Large intestine (tissue), 12 donors: ENCODE measurements at places on chromosomes 5 and 9.

- no peak for DNase-seq
Measured at GRCh38 chr5:99955962-99956361, 579.2 kb upstream of the FAM174A start.

DNA sequence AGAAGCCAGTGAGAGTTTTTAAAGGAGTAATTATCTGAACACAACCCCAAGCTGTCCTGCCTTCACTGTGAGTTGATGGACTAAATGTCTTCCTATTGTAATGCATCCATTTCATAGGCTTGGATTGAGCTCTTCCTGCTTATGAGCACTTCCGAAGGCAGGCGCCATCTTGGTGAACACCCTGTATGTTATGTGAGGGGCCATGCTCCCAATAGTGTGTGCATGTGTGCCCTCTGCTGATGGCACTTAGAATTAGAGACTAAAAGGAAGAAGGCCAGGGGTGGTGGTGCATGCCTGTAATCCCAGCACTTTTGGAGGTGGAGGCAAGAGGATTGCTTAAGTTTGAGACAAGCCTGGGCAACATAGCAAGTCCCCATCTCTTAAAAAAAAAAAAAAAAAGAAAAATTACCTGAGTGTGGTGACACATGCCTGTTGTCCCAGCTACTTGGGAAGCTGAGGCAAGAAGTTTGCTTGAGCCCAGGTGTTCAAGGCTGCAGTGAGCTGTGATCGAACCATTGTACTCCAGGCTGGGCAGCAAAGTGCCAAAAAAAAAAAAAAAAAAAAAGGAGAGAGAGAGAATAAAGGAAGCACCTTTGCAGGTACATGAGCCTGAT is 65.0 kb downstream of the C9orf152 start:
- no peak for DNase-seq

DNA sequence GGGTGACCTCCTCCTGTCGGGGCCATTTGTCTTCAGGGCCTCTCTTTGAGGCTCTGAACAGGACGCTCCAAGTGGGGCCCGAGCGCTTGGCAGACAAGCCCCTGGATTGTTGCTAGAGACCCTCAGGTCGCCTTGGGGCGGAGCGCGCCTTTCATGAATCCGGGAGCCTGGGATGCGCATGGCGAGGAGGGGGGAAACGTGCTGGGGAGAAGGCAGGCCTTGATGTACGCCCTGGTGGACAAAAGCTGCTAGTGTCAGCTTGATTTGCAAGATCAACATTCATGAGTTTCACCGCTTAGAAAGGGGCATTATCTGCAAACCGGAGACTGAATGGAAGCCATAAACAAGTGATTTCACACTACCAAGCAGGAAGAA is 226.3 kb downstream of the SMARCA2 start:
- peak; percentile 44 for DNase-seq

GRCh38 chr5:89090037-89090436 is 207.1 kb upstream of the MEF2C start:
- no peak for DNase-seq

GRCh38 chr9:77679088-77679487 is 31.0 kb upstream of the GNA14 start:
- DNase-seq, result no peak

DNA sequence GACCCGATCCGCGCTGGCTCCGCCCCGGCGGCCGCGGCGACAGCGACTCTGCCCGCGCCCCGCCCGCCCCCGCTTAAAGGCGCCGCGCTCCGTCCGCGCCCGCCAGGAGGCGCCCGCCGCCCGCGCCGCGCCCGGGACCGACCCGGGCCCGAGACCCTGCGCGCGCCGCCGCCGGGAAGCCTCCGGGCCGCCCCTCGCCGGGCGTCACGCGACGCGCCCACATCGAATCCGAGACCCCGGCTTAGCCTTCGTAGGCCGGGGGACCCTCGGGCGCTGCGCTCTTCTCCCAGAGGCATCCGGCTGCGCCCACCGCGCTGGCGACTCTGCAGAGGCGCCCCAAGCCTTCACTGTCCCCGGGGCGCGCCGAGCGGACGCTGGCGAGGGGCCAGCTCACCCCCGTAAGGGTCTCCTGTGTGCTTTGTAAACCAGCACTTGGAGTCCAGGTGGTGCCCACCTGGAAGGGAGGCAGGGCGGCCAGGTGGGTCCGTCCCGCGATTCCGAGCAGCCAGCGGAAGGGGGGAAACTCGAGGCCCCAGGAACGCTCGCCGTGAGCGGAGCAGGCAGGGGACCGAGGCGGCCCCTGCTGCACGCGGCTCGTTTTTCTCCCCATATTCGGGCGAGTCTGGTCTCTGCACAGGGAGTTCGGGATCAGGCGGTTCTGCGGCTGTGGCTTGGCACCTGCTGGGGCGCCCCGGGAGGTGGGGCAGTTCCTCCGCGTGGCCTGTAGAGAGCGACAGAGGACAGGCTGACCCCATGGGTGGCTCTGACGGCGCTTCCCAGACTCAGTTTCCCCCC is 423 bp upstream of the ABCA2 start:
- DNase-seq, result peak; percentile 75

DNA sequence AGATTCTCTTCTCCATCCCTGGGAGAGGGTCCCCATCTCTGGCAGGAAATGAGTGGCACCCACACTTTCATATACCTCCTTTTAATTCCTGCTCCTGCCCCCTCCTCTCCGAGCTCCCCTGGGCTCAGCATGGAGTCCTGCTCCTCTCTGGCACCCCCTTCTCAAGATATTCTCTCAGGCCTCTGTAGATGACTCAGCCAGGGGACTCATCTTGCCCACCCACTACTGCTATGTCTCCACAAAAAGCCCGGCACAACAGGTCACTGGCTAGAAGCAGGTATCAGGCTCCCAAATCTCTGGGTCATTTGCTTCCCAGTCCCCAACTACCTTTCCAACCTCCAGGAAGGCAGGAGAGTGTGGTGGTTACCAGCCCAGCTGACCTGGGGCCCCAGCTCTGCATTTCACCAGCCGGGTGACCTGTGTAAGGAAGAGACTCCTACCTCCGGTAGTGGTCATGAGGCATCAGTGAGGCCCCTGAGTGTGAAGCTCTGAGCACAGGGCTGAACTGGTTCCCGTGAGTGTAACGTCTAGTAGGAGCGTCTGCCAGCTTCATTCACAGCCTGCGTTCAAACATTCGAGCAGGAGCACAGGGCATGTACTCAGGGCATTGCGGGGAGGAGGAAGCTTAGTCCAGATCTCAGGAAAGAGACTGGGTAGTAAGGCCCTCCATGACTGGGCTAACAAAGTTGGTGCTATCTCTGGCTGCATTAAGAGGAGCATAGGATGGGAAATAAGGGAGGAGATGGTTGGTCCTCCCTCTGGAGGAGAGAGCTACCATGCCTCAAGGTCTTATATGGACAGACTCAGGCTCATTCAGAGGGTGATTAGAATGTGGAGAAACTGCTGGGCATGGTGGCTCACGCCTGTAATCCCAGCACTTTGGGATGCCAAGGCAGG is 63.7 kb downstream of the LMX1B start:
- no peak for DNase-seq

DNA sequence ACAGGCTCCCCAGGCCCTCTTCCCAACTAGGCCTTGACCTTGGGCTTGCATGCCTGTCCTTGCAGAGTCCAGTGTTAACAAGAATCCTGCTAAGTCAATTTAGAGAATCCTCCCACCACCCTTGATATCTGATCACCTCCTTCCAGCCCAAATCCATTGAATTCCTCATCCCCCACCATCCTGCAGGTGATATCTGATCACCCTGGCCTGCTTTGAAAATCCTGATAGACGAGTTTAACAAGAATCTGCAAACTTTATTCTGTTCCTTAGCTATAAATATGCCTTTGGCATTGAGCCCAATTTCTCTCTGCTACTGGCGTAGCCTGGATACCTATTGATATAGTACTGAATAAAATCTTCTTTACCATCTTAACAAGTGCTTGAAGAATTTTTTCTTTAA is 125.5 kb downstream of the DIRAS2 start:
- DNase-seq, result no peak

DNA sequence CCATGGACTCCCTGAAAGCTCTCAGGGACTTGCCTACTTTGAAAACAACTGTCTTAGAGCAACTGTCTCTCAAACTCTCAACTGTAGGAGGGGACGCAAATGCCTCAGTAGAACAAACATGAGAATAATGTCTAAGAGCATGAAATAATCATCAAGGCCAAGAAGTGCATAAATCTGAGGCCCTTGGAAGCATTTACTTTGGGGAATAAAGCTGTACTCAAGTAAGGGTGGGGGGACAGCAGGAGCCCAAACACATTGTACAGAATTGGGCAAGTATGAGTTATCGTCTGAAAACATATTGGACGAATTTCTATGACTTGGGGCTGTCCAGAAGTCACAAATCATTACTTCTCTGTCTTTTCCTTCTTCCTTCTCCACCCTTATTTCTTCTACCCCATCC is 96.3 kb upstream of the HMHB1 start:
- no peak for DNase-seq

DNA sequence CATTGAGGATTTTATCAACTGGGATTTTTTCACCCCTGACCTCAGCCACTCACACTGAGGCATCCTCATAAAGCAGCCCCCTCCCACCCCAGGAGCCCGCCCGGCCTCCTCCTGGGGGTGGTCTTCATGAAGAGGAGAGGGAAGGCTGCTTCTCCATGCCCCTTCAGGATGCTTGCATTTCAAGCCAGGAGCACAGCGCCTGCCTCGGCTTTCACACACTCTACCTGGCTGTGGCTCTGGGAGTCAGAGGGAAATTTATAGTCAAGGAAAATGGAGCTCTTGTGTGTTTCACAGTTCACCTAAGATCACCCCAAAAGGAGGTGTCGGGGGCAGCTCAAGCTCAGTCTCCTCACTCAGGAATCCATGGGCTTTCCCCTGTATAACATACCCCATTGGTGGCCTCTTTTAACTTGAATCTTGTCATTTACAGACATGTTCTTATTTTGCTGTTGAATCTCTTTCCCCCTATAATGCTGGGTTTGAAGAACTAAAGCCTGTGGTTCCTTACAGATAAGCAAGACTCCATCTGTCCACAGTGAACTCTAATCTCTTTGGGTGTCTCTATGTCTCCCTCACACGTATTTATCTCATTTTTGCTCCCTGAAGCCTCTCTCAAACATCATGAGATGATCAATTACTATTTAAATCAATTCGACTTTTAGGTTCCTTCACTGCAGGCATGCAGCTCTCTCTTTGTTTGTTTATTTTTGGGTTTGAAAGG is 22.6 kb upstream of the IQGAP2 start:
- DNase-seq, result no peak

DNA sequence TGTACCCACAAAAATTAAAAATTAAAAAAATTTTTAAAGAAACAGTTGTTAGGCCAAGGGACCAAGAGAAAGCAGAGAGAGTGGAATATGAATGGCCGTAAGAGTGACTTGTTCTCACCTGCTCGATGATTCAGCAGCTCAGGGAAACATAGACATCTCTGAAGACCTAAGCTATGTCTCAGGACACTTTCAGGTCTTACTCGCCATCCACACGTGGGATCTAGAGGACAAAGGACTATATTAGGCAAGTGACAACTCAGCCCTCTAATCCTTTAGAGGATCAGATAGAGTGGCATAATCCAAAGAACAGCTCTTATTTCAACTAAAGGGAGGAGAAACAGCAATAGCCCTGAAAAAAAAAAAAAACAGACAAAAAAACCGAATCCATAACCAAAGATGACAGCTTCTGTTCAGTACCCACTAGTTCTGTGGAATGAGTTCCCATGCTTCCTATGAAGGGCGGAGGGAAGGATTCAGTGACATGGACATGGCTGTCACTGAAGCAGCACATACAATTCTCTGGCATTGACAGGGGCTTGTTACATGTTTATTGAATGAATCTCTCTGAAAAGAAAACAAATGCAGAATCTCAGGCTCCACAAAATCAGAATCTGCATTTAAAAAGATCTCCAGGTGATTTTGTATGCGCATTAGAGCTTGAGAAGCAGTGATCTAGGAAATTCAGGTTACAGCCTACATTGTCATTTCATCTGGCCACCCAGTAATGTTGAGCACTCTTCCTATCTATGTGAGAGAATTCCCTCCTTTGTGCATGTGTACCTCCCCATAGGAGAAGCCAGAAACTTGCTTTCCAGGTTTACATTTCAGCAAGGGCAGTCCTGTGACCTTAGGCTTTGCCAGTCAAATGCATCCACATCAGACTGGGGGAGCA is 96.0 kb downstream of the KIAA1958 start:
- DNase-seq, result no peak

- DNase-seq, result no peak
Measured at GRCh38 chr5:36928947-36929346, 52.4 kb downstream of the NIPBL start.

- peak; percentile 80 for DNase-seq
Measured at GRCh38 chr5:176400382-176401156, 12.0 kb downstream of the HIGD2A start.

DNA sequence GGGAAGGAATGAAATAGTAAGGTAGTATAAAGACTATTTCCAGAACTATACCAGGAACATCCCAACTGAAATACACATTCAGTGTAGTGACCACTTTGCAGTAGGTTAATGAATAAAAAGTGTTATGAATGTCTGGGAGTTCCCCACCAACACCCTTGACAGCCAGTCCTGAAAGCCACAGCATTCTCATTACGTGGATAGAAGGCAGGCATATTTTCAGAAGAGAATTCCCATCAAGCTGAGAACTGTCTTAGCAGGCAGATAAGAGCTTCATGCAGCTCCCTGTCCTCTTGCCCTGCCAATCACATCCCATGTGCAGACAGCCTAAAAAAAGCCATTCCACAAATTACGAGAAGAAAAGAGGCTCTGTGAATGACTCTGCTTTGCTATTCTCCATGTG is 695.0 kb downstream of the DTWD2 start:
- peak; percentile 2 for DNase-seq

- DNase-seq, result no peak
Measured at GRCh38 chr5:106865279-106865678, 805.5 kb downstream of the EFNA5 start.

- no peak for DNase-seq
Measured at GRCh38 chr5:17367256-17367840, 130.7 kb upstream of the TAF11L2 start.

DNA sequence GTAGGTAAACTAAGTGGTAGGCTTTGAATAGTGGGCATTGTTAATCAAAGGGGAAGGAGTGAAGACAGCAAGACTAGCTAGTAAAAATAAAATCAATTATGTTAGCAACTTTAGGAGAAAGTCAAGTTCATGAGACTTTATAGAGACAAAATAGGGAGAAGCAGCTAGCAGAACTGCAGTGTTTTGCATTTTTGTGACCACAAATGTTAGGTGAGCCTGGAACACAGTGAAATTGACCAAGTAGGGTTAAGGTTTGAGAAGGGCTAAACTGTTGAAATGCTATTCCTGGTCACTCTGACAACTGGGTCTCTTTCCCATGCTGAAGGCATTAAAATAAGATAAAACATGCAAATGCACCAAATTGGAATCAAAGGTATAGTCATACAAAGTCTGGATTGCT is 13.0 kb downstream of the SEC61B start:
- DNase-seq, result no peak

- peak; percentile 51 for DNase-seq
Measured at GRCh38 chr9:14347406-14348122, 33.6 kb upstream of the NFIB start.
